ENCODE measurements at places on chromosomes 2 and 18. TPM values are rescaled to one million over a fixed set of nuclear protein-coding genes. Genes with fewer than 3 reads are reported as not detected.

APLF gene
- total RNA-seq = 1.9 TPM

DNA sequence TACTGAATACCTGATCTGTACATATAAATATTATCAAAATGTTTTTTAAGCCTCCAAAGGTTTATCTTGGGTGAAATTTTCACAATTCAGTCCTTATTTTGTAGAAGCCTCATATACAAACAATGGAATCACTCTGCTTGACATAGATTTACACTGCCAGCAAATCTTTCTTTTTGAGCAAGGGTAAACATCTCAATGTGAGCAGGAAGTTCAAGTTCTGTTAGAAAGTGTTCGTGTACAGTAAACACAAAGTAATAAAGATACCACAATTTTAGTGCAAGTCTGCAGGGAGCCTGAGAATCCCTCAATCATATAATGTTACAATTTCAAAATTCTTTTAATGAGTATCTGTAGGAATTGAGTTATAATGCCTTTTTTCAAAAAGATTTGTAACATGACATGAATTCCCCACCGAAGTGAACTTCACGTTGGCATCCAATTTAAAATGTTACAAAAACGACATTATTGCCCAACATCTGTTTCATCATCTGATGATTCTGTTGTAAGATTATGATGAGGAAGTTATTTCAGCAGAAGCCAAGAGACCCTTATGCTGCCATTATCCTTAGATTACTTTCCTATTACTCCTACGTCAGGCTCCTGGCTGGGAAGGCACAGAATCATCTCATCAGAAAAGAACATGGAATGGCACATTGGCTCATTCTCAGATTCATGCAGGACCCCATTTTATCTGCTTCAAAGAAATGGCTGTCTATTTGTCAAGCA lies 283.9 kb upstream of the ACVR2A start:
- DNase-seq = no peak

- DNase-seq = no peak
Observed at GRCh38 chr2:208488686-208489564, 82.3 kb downstream of the PTH2R start.

DNA sequence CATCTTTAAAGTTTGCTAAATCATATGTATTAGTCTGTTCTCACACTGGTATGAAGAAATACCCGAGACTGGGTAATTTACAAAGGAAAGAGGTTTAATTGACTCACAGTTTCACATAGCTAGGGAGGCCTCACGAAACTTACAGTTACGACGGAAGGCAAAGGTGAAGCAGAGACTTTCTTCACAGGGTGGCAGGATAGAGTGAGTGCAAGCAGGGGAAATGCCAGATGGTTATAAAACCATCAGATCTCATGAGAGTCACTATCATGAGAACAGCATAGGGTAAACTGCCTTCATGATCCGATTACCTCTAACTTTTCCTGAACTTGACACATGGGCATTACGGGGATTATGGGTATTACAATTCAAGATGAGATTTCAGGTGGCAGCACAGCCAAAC lies 1075.2 kb upstream of the NRXN1 start:
- no peak for DNase-seq

GRCh38 chr2:61368687-61369665 lies 101.9 kb downstream of the USP34 start:
- no peak for DNase-seq

- no peak for DNase-seq
Observed at GRCh38 chr18:55861266-55861665, 273.3 kb upstream of the TCF4 start.

DNA sequence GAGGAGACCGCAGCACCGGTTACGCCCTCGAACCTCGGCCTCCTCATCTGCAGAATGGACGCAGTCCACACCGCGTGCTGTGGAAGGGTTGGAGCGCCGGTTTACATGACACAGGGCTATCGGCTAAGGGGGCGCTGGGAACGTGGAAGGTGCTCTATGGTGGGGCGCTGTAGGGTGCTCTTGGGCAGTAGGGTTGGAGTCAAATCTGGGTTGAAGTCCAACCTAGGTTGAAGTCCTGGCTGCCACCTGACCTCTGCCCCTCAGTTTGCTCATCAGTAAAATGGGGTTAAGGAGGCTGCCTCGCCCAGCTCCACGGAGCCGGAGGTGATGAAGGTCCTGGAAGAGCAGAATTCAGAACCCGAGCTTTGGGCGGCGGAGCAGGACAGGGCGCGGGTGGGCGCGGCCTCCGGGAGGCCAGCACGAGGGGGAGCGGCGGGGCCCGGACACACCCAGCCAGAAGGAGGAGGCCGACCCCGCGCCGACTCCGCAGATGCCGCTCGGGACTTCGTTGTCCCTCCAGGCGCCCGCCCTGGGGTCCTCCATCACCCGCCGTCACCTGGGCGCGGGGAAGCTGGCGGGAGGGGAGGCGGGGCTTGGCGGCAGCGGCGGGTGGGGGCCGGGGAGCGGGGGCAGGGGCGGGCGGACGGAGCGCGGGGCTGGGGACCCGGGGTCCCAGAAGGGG lies 558 bp upstream of the GAREM2 start:
- DNase-seq = no peak

CD28 gene
- total RNA-seq = 0.23 TPM

DNA sequence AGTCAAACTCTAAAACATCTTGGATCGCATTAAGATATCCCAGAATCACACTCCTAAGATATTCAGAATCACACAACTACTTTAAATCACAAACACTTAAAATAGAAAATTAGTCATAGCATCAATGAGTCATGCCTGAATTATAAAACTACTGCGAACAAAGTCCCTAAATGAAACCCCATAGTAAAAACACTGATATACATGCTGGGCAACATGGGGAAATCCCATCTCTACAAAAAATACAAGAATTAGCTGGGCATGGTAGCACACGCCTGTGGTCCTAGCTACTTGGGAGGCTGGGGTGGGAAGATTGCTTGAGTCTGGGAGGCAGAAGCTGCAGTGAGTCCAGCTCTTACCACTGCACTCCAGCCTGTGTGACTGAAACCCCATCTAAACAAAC lies 101.7 kb downstream of the COBLL1 start:
- no peak for DNase-seq

DNA sequence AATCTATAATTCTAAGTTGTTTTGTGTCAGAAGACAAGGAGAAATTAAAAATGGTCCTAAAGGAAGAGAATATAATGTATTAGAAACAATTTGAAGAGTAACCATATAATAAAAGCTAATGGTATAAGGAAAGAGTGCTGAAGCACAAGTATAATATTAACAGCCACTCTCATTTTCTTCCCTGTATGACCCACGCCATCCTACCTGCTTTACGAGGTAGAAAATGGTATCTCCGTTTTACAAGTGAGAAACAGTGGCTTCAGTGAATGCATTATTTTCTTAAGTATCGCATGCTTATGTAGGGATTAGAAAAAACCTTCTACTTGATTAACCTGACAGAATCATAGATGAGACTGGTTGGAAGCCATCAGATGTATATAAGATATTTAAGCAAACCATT lies 266.2 kb downstream of the CCDC102B start:
- DNase-seq = no peak

TMEM247 gene
- total RNA-seq = not detected

MBD1 gene
- 97.7 TPM for total RNA-seq

- DNase-seq = no peak
Observed at GRCh38 chr18:73421010-73421409, 553.2 kb upstream of the NETO1 start.

DNA sequence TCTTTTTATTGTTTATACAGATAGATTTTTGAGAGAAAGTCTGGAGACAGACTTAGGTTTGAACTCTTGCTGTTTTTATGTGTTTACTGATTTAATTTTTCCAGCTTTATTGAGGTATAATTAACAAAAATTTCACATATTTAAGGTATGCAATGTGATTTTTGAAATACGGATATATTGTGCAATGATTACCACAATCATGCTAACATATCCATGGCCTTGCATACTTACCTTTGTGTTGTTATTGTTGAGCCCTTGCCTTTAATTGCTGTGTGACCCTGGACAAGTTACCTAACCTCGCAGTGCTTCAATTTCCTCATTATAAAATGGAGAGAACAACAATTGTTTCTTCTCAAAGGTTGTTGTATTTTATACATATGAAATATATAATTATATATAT lies 13.9 kb upstream of the RBMS1 start:
- DNase-seq = no peak

- no peak for DNase-seq
Observed at GRCh38 chr2:147288131-147288530, 556.7 kb upstream of the ACVR2A start.

DBI gene
- total RNA-seq = 272 TPM

MAPRE2 gene
- 23.9 TPM for total RNA-seq

DNA sequence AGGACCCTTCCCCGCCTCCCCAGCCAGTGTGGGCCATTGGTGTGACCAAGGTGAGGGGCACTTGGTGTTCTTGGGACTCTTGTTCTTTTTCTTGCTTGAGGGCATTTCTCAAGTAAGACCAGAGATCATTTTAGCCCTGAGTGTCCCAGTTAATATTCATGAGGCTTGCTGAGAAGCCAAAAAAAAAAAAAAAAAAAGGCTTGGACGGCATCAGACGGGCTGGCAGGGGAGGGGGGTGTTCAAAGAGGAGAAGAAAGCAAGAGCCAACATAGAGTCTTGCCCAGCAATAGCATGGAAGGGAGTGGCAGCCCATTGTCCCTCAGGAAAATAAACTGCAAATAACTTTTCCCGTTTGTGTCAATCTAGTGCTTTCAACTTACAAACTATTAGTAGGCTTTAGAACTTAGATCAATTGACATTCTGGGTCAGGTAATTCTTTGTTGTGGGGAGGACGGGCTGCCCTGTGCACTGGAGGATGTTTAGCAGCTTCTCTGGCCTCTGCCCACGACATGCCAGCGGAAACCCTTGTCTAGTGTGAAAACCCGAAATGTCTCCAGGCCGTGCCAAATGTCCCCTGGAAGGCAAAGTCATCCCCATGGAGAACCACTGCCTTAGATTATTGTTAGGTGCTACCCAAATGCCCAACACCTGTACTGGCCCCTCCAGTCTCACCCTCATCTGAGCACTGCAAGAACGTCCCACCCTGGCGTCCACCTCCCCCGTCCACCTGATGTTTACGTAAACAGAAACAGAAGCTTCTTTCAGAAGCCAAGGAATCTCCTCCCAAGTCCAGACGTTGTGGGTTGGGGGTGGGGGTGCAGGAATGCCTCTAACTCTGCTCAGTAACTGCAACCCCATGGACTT lies 163.4 kb downstream of the BCL2 start:
- DNase-seq = no peak

DNA sequence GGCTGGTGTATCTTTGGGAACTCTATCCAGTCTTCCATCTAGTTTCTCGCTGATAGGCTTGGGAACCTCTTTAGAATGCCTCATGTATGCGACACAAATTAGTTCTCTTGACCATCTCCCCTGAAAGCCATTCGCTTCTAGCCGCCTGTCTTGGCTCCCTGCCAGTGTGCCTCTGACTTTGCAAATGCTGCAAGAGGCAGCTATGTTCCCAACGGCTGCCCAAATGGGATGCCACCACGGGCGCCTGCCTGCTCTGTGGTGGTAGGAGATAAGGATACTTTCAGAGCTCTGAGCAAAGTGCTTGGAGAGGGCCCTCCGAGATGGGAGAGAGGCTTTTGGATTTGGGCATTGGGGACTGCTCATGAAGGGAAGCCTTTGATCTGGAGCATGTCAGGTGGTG lies 77.7 kb upstream of the IGFBP5 start:
- no peak for DNase-seq

CARF gene
- 5.7 TPM for total RNA-seq

ACTR1B gene
- 59.2 TPM for total RNA-seq

GRCh38 chr2:235780401-235780800 lies 286.6 kb downstream of the AGAP1 start:
- no peak for DNase-seq

GRCh38 chr18:35730691-35731370 lies 149.3 kb downstream of the GALNT1 start:
- DNase-seq = no peak

DNA sequence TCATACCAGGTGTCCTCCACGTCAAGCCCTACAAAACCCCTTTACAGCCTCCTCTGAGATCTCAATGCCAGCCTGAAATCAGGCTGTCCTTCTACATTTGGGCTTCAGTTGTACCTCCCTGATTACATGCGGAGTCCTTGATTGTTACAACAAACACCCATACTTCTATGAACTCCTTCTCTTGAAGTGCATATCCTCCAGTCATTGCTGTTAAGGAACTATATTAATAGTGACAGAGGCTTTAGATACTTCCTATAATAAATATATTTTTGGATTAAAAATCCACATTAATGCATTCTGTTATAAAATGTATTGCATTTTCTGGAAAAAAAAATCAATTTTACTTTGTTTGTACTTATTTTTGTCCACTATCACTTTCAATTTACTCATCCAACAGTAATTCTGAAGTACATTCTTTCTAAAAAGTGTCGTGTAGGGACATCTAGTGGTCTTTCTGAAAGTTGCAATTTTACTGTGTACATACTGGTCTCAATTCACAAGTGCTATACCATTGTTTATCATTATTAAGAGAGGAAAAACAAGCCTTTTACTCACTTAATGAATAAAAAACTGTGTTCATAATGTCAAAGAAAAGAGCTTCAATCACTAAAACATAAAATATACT lies 316.4 kb downstream of the DSEL start:
- DNase-seq = peak; percentile 11

DNA sequence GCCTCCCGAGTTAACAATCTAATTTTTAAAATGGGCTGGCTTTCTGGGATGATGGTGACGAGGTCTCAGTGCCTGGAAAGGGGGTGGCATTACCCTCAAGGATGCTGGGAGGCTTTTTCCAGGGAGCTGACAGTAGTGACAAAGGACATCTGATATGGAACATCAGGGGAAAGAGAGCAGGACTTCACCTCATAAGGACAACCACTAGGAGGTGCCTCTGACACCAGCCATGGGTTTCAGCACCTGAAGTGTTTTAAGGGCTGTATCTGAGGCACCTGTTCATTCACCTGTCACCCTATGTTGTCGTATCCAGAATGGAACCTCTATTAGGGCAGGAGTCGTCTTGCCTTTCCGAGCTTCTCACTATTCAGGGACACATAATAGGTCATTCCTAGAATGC lies 10.8 kb downstream of the IL36B start:
- DNase-seq = no peak

DNA sequence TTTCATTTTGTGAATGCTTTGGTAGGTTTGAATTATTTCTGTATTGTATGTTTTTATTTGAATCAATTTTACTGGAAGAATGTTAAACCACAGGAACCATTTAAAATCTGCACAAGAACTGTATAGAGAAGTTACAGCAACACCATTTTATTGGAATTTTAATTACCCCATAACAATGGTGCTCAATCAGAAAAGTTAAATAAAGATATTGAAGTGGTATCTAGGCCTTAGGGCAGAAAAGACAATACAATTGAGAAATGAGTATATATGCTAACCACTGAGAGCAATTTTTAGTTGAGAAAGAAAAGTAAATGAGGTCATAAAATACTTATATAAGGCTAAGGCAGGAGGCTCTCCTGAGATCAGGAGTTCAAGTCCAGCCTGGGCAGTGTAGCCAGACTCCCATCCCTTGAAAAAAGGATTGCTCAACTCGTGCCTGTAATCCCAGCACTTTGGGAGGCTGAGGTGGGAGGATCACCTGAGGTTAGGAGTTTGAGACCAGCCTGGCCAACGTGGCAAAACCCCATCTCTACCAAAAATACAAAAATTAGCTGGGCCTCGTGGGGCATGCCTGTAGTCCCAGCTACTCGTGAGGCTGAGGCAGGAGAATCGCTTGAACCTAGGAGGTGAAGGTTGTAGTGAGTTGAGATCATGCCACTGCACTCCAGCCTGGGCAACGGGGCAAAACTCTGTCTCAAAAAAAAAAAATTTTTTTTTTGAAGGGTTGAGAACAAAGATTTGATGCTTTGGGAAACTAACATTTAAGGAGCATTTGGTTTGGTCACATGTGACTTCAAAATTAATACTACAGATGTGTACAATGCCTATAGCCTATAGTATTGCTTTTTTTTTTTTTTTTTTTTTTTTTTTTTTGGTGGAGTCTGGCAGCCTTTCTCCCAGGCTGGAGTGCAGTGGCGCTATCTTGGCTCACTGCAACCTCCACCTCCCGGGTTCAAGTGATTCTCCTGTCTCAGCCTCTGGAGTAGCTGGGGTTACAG lies 212.9 kb upstream of the STON1 start:
- DNase-seq = no peak

All from GM12878 (cell line).